ENCODE measurements at places on chromosomes 7 and 10.

DNA sequence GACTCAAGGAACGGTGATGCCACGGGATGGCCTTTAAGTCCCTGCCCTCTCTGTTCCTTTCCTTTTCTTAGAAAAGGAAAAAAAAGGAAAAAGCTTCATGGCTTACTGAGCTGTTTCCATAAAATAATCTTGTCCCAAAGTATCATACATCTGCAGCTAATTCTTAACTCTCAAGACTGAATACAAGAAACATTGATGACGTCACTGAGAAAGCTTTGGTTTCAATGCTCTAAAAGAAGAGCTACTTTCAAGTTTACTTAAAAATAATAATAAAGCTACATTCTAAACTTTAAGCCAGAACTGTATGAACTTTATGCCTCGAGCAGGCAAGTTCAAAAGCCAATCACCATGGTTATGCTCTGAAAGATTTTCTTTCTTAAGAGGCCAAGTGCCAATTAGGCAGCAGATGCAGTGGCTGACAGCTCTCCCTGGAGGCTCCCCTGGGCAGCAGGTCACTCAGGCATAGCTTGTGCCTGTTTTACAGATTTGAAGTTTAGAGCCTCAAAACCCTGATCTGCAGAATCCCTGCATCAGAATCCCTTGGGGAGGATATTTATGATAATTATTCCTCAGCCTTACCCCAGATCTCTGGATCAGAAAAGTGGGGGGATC is 165.0 kb downstream of the CHN2 start:
- no peak for DNase-seq

DNA sequence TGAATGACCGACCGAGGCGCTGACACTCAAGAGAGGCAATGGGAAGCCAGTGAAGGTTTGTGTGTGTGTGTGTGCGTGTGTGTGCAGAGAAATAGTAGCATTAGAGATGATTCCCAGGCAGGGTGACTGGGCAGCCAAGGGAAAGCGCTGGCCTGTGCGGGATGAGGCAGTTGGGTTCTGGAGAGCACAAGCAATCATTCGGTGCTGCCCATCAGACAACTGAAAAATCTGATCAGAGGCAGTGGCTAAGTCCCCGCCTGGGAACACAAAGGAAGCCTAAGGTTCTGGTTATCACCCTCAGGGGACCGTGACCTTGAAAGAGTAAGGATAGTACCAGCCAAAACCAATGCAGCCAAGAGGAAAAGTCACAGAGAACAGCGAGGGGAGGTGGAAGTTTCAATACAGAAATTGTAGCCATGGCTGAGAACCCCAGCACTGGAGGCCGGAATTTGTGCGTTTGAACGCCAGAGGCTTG is 868 bp upstream of the PDCD4 start:
- no peak for DNase-seq

GRCh38 chr7:79050603-79051002 is 402.9 kb downstream of the MAGI2 start:
- no peak for DNase-seq

GRCh38 chr7:141949021-141949420 is 2.2 kb upstream of the CLEC5A start:
- DNase-seq = no peak

DNA sequence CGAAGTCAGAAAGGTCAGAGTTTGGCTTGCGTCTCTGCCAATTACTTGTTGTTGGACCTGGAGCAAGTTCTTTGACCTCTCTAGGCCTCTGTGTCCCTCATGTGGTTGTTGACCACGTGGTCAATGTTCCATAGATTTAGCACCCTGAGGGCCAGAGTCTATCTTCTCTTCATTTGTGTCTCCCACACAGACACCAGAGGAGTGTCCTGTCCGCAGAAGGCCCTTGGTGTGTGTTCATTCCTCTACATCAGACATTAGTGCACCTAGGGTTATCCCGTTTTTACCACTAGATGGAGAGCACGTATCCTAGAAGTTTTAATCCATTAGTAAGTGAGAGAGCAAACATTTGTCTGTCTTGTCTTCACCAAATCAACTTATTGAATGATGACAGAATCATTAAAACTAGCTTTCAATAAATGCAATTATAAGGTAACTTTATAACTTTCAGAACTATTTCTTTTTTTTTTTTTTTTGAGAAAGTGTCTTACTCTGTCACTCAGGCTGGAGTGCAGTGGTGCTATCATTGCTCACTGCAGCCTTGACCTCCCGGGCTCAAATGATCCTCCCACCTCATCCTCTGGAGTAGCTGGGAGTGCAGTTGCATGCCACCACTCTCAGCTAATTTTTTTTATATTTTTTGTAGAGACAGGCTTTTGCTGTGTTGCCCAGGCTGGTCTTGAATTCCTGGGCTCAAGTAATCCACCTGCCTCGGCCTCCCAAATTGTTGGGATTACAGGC is 122.5 kb upstream of the ANKRD1 start:
- no peak for DNase-seq

GRCh38 chr10:93821051-93821772 is 63.5 kb downstream of the LGI1 start:
- DNase-seq = no peak

All from GF-D8 (cell line).